GF-D8 (cell line): ENCODE measurements at places on chromosomes 5 and 9.

GRCh38 chr9:13282998-13283397 is 3.5 kb upstream of the MPDZ start:
- no peak for DNase-seq

DNA sequence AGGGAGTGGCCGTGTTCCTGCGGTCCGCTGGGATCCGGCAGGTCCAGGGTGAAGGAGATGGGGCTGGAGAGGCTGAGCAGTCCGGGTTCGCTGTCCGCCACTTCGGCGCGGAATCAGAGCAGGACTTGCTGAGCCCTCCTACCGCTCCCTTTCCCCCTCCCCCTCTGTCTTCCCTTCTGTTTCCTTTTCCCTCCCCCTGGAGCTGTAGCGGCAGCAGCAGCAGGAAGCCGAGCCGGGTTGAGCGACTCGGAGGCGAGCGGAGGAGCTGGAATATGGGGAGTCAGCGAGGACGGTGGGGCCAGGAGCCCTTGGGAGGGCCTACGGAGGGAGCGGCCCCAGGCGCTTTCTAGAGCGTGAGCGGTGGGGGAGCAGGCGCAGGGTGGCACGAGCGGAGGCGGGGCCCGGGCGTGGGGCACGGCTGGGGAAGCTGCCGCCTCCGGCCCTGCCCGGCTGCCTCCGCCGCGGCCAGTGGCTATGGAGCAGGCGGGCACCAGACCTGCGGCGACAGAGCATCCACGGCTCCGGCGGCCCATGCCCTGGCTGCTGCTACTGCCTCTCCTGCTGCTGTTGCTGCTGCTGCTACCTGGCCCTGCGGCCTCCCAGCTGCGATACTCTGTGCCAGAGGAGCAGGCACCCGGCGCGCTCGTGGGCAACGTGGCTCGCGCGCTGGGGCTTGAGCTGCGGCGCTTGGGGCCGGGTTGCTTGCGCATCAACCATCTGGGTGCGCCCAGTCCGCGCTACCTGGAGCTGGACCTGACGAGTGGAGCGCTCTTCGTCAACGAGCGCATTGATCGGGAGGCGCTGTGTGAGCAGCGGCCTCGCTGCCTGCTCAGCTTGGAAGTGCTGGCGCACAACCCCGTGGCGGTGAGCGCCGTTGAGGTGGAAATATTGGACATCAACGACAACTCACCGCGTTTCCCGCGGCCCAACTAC is at the start of gene PCDHAC2:
PCDHAC2 (plus strand) TSS at position 184 of the 933 bp plus-strand sequence; CDS start at position 475, 291 bp downstream.
- no peak for DNase-seq

DNA sequence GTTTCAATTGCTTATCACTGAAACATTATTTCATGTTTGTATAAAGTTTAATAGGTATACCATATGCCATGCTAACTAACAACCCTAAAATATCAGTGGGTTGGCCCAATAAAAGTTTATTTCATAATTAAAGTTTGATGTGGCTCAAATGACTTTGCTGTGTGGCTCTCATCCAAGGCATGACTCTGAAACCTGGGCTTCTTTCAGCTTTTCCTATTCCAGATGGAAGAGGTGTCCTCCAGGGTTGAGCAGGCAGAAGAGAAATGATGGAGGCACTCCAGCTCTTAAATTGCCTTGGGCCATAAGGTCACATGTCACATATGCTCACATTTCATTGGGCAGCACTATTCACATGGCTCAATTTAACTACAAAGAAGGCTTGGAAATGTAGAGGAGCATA is 101.9 kb downstream of the MACIR start:
- no peak for DNase-seq

DNA sequence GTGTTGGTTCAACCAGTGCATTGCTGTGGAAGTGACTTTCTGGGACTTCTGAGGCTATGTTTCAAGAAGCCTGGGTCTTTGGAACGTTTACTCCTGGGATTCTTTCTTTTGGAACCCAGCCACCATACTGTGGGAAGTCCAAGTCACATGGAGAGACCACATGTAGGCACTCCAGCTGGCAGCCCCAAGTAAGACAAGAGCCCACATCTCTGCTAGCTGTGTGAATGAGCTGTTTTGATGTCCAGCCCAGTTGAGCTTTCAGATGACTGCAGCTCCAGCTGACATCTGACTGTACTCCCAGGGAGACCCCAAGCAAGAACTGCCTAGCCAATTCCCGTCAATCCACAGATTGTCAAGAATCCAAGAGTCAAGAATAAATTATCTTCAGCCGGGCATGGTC is 60.1 kb upstream of the SPATA31D4 start:
- no peak for DNase-seq

DNA sequence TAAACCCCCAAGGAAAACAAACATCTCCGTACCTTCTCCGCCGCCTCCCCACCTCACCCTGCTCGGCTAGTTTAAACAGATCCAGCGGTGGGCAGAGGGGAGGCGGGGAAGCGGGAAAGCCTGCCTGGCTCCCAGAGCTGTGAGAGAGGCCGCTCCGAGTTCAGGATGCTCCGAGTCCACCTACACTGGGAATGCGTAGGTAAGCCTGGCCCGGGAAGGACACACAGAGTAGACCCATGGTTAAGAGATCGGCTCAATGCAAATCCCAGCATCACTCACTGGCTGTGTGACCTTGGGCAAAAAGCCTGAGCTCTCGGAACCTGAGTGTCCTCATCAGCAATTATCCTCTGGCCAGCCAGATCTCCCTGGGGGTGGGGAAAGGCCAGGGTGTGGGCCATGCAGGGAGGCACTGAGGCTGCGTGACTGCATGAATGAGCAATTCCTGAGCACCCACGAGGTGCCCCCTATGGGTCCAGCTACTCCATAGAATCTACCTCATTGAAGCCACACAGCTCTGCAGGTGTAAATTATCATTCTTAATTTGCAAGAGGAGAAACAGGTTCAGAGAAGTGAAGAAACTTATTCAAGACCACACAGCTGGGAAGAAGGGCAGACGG is 30.5 kb upstream of the LMX1B start:
- no peak for DNase-seq

- DNase-seq: no peak
Measured at GRCh38 chr9:75358846-75359245, 270.5 kb downstream of the OSTF1 start.

GRCh38 chr5:168974082-168974481 is 326.9 kb downstream of the SLIT3 start:
- no peak for DNase-seq

- no peak for DNase-seq
Measured at GRCh38 chr9:7147121-7148090, 389.6 kb downstream of the KDM4C start.

- no peak for DNase-seq
Measured at GRCh38 chr9:69798744-69799143, 21.9 kb upstream of the CFAP95 start.

GRCh38 chr5:96687812-96688453 is 25.8 kb downstream of the CAST start:
- DNase-seq: no peak

- DNase-seq: no peak
Measured at GRCh38 chr9:98784831-98785806, 11.2 kb downstream of the ANKS6 start.

- no peak for DNase-seq
Measured at GRCh38 chr9:14846871-14847311, 63.3 kb downstream of the FREM1 start.
